ENCODE measurements at places on chromosomes 6 and 20.

- no peak for DNase-seq
Measured at GRCh38 chr6:40685862-40686261, 98.7 kb upstream of the LRFN2 start.

GRCh38 chr20:18090044-18090443 lies 32.3 kb upstream of the OVOL2 start:
- no peak for DNase-seq

GRCh38 chr6:57207141-57207540 lies 15.0 kb downstream of the RAB23 start:
- DNase-seq: no peak

- no peak for DNase-seq
Measured at GRCh38 chr20:4613718-4614620, 107.7 kb upstream of the PRND start.

- no peak for DNase-seq
Measured at GRCh38 chr6:149861603-149862423, 2.3 kb downstream of the LRP11 start.

DNA sequence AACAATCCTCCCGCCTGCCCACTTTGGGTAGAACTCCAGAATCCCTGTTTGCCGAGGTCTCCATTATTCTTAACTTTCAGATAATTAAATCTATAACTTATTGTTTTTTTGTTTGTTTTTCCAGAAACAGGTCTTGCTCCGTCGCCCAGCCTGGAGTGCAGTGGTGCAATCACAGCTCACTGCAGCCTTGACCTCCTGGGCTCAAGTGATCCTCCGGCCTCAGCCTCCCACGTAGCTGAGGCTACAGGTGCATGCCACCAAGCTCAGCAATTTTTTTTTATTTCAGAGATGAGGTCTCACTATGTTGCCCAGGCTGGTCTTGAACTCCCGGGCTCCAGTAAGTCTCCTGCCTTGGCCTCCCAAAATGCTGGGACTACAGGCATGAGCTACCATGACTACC lies 28.8 kb downstream of the ZMYND8 start:
- no peak for DNase-seq

- no peak for DNase-seq
Measured at GRCh38 chr6:100479179-100480035, 14.7 kb upstream of the SIM1 start.
